ENCODE measurements at places on chromosomes 5 and 9. TPM values are rescaled to one million over a fixed set of nuclear protein-coding genes. Genes with fewer than 3 reads are reported as not detected.

DNA sequence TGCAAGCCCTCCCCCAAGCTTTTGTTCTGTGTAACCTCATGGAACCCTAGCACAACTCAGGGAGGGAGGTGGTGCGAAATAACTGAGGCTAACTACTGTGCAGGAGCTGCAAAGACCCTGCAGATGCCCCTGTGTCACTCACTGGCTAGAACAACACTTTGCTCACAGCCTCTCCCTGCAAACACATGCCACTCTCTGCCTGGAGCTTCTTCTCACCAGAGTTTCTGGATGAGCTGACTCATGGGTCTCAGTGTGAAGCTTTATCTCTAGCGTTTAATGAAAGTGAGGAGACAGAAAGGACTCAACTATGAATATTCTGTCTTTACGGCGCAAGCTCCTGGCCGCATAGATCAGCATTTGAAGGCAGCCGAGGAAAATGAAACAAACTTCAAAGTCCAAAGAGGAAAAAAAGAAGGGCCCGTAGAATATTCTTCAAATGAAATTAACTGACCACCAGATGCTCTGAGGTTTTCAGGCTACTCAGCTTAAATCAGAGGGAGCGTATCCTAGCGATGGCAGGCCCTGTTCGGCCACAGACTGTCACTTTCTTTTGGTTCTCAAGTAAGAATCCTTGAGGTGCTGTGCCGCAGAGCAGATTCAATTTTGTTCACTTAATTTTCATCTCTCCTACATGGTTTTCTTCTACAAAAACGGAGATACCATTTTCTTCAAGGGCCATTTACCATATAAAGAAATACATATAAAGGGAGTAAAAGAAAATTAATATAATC lies 77.7 kb upstream of the TAS2R1 start:
- no peak for DNase-seq

KIF20A gene
- 0.35 TPM for total RNA-seq

GRCh38 chr5:174324680-174325079 lies 279.2 kb downstream of the NSG2 start:
- no peak for DNase-seq

DNA sequence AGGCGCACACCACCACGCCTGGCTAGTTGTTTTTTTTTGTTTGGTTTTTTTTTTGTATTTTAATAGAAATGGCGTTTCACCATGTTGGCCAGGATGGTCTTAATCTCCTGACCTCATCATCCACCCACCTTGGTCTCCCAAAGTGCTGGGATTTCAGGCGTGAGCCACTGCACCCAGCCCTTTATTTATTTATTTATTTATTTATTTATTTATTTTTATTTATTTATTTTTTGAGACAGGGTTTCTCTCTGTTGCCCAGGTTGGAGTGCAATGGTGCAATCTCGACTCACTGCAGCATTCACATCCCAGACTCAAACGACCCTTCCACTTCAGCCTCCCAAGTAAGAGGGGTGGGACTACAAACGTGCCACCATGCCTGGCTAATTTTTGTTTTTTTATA lies 63.0 kb upstream of the ADAMTSL1 start:
- no peak for DNase-seq

TAF11L5 gene
- total RNA-seq = not detected

- DNase-seq = no peak
Measured at GRCh38 chr9:133830310-133830709, 92.2 kb upstream of the SARDH start.

GRCh38 chr5:132259069-132259851 lies 1.8 kb downstream of the PDLIM4 start:
- peak; percentile 39 for DNase-seq

- DNase-seq = no peak
Measured at GRCh38 chr5:141717043-141717442, 35.0 kb upstream of the ARAP3 start.

ENHO gene
- 3.9 TPM for total RNA-seq

- DNase-seq = no peak
Measured at GRCh38 chr5:175842951-175843793, 28.2 kb upstream of the CPLX2 start.

CTXN3 gene
- total RNA-seq = not detected

DNA sequence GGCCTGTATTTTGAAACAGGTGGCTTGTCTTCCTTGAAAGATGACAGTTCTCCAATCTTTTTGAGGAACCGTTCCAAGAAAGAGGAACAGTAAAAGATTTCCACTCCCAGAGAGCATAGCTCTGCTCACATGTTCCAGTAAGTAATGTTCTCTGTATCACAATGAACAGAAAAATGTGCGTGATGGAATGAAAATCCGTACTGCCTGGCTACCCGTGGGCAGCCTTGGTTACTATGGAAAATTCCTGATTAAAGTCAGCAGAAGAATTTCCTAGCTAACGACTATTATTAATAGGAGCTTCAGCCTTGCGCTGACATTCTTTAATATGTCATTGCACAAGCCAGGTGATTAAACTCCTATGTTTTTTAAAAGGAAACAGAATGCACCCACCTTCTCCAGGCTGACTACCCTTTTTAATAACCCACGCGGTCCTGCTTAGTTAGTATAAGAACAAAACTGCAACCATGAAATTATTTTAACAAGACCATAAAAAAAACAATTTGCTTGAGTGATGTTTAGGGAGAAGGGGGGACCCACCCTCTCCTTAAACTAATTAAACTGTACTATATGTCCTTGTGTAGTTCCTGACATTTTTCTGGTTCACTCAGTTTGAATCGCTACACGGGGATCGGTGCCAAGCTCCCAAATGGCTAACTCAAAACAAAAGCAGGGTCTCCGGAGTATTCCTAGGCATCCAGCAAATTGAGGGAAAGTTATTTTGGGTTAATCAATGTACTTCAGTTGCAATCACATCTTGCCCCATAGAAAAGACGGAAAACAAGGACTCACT lies 54.8 kb upstream of the CPEB4 start:
- DNase-seq = no peak

DNA sequence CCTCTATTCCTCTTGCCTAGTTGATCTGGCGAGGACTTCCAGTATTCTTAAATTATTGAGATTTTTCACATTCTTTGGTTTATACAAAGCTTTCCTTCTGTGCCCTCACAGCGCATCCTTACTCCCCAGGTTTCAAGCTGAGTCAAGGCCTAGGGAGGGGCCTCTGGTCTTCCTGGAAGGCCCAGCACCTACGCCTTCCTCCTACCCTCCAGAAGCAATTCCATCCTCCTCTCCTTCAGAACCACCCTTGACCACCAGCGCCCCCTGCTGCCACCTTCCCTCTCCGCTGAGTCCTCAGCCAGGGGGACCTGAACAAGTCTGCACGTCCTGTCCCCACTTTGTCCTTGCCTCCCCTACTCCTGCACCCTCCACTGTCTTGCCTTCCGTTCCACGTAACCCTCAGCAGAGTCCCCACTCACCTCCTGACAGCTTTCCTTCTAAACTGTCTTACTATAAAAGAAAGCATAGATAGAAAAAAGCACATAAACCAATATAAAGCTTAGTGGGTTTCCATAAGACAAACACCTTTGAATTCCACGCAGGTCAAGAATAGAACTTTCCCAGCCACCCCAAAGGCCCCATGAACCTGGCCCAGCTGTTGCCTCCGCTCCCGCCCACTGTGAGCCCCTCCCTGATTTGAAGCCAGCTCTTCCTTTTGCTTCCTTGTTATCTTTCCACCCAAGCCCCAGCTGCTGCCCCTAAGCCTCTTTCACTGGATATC lies 63.0 kb upstream of the CTSL start:
- peak; percentile 78 for DNase-seq

- DNase-seq = no peak
Measured at GRCh38 chr5:9440517-9440916, 105.4 kb downstream of the SEMA5A start.

DNA sequence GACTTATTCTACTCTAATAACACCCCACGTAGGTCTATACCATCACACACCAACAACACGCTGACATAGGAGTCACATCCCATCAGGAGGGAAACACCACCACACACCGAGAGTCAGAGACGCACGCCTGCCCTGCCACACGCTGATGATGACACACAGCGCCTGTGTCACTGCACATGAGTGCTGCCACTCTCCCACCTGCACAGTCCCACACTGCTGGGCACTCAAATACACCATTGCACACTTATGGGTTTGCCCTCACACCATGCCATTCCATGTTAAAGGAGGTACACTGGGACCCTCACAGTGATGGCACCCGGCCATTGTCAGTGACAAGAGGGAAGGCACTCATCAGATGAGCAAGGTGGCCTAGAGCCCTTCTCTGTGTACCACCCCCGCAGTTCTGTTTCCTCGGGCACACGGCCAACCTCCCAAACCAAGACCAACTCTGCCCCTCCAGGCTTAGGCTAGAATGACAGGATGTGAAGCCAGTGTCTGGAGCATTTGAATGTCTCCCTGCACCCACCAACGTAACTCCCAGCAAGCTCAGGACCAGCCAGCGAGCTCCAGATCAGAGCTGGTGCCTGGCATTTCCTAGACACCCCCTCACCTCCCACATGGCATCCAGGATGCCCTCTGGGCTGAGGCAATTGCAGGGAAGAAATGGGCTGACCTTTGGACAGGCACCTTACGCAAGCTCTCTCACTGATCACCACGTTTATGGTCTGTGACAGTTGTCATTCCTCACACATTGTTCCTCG lies 3.6 kb upstream of the CPLX2 start:
- peak; percentile 87 for DNase-seq

GRCh38 chr5:67996596-67996995 lies 219.0 kb upstream of the PIK3R1 start:
- DNase-seq = no peak

GRCh38 chr5:121988488-121988887 lies 26.7 kb downstream of the SRFBP1 start:
- no peak for DNase-seq

GRCh38 chr9:15909297-15909696 lies 356.5 kb downstream of the CCDC171 start:
- DNase-seq = no peak

GRCh38 chr5:165894916-165895315 lies 2389.5 kb downstream of the MAT2B start:
- no peak for DNase-seq

EPB41L4A gene
- 3.1 TPM for total RNA-seq

DNA sequence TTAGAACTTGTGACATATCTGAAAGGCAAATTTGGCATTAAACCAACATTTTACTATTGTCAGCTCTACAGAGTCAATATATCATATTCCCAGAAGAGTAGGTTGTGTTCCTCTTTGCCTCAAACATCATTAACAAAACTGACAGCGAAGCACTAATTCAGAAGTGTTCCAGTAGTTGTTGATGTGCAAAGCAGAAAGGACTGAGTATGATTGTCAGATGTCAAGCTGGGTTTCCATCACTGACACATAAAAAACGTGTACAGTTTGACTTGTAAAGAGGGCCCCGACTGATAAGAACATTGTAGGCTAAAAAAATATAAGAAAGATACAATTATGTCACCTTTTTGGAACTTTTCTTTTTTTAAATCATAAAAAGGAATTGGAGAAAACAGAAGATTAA lies 101.5 kb upstream of the ZNF608 start:
- no peak for DNase-seq

- no peak for DNase-seq
Measured at GRCh38 chr9:135711391-135711790, 9.4 kb downstream of the KCNT1 start.

DNA sequence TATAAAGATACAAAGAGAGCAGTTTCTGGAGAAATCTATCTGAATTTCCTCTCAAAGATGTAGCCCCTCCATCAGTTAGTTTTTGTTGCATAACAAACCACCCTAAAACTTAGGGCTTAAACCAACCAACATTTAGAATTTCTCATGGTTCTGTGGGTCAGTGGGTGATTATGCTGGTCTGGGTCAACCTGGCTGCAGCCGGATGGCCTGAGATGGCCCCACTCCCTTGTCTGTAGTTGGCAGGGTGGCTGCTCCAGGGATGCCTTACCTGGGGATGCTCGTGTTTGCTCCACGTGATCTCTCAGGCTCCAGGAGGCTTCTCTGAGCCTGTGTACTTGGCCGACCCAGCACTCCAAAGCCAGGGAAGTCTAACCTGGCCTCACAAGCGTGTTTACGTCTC lies 139.3 kb downstream of the MVB12B start:
- DNase-seq = no peak

CDHR2 gene
- 87.3 TPM for total RNA-seq

GABRG2 gene
- total RNA-seq = not detected

- DNase-seq = no peak
Measured at GRCh38 chr5:109250533-109251329, 159.0 kb downstream of the PJA2 start.

MAMDC4 gene
- 28.6 TPM for total RNA-seq

- DNase-seq = no peak
Measured at GRCh38 chr5:161314033-161314432, 232.5 kb downstream of the GABRB2 start.

DNA sequence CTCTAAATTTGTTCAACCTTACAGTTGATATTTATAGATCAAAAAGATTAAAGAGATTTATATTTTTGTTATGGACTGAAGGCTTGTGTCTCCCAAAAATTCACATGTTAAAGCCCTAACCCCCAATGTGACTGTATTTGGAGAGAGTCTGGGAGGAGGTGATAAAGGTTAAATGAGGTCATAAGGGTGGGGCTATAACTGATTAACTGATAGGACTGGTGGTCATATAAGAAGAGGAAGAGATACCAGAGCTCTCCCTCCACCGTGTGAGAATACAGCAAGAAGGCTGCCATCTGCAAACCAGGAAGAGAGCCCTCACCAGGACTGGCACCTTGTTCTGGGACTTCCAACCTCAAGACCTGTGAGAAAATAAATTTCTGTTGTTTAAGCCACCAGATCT lies 264.3 kb downstream of the ENC1 start:
- DNase-seq = no peak

DNA sequence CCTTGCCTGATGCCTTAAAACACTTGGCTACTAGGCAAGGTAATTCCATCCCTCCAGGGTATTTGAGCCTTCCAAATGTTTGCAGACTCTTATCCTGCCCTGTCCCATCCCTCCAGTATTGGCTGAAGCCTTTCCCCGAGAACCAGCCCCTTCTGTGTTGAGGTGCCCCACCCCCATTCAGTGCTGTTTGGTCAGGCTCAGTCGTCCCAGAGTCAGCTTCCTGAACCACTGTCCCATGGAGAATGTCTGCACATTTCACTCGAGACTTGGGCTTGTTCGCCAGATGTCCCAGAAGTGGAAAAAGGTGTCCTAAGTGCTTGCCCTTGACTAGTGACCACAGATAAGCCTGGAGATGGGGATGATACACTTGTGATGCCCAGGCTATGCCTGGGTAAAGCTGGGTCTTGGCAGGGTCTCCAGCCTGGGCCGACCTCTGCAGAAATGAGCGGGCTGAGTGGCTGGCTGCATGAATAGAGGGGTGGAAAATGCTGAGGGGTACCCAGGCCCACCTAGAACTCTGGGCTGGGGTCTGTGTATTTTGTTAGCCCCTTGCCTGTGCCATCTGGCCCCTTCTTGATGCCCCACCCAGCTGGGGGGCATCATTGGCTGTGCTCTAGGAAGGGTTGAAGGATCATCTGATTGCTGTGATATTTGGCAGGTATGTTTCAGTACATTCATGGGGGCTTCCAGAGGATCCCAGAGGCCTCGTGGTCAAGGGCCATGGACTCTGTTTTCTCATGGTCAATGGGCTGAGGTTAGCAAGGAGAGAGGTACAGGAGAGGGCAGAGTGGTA lies 178.4 kb downstream of the MACROH2A1 start:
- DNase-seq = peak; percentile 10

GRCh38 chr9:38372762-38373619 lies 19.5 kb upstream of the ALDH1B1 start:
- DNase-seq = no peak

GRCh38 chr9:19156026-19156474 lies 28.8 kb upstream of the PLIN2 start:
- no peak for DNase-seq

SLC6A3 gene
- not detected for total RNA-seq

DMRTA1 gene
- 6.9 TPM for total RNA-seq

- no peak for DNase-seq
Measured at GRCh38 chr9:87783180-87783579, 57.3 kb downstream of the CTSL start.

GRCh38 chr5:14685757-14686156 lies 21.2 kb downstream of the OTULIN start:
- no peak for DNase-seq
